Stimulated activated CD8-positive, alpha-beta memory T cell treated with anti-CD3 and anti-CD28 coated beads, Interleukin-4, amount 100 ng/mL, for 1 hour (primary cell): ENCODE measurements at places on chromosomes 7 and 10.

- no peak for DNase-seq
These were observed 28.4 kb downstream of the ITGB1 start for GRCh38 chr10:32929634-32930033.

GRCh38 chr7:39746103-39746819 is 122.9 kb downstream of the RALA start:
- peak; percentile 29 for DNase-seq

DNA sequence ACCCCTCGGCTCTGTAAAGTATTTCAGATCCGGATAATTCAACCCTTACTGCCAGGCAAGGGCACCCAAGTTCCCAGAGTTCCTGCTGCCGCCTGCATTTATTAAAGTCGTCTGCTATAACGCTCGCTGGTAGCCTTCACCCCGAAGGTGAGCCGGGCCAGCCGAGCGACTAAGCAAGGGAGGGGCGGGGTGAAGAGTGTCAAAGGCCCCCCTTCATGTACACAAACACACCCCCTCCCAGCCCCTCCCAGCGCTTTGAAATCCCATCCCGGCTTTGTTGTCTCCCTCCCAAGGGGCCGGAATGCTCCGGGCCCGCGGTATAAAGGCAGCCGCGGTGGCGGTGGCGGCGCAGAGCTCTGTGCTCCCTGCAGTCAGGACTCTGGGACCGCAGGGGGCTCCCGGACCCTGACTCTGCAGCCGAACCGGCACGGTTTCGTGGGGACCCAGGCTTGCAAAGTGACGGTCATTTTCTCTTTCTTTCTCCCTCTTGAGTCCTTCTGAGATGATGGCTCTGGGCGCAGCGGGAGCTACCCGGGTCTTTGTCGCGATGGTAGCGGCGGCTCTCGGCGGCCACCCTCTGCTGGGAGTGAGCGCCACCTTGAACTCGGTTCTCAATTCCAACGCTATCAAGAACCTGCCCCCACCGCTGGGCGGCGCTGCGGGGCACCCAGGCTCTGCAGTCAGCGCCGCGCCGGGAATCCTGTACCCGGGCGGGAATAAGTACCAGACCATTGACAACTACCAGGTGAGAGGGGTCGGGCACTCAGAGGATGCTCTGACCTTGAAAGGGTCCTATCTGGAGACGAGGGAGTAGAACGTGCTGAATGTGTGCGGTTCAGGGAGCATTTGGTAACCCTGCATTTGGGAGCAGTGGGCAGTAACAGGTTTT is at the start of gene DKK1:
DKK1 (plus strand) TSS at position 349 of the 889 bp plus-strand sequence; CDS start at position 503, 154 bp downstream.
- no peak for DNase-seq

GRCh38 chr7:116521046-116521664 is 3.7 kb upstream of the CAV1 start:
- no peak for DNase-seq

DNA sequence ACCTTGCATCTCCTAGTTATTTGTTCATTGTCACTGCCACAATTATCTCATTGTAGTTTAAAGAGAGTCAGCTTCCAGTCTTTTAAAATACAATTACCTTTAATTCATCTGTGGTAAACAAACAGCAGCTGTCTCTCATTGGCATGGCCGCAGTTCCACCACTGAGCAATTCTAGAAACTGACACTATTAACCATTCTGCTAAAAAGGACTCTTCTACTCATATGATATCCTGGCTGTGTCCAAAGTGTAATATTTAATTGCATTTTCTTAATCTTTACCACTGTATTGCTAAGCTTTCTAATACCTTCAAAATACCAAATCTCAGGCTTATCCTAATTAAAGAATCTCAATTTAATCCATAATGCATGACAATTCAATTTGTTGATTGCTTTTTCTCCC is 639.0 kb downstream of the AUTS2 start:
- DNase-seq: no peak

- DNase-seq: no peak
These were observed 299.1 kb downstream of the LHFPL3 start for GRCh38 chr7:104627516-104627915.

GRCh38 chr10:4344492-4344994 is 481.5 kb upstream of the AKR1E2 start:
- DNase-seq: no peak

DNA sequence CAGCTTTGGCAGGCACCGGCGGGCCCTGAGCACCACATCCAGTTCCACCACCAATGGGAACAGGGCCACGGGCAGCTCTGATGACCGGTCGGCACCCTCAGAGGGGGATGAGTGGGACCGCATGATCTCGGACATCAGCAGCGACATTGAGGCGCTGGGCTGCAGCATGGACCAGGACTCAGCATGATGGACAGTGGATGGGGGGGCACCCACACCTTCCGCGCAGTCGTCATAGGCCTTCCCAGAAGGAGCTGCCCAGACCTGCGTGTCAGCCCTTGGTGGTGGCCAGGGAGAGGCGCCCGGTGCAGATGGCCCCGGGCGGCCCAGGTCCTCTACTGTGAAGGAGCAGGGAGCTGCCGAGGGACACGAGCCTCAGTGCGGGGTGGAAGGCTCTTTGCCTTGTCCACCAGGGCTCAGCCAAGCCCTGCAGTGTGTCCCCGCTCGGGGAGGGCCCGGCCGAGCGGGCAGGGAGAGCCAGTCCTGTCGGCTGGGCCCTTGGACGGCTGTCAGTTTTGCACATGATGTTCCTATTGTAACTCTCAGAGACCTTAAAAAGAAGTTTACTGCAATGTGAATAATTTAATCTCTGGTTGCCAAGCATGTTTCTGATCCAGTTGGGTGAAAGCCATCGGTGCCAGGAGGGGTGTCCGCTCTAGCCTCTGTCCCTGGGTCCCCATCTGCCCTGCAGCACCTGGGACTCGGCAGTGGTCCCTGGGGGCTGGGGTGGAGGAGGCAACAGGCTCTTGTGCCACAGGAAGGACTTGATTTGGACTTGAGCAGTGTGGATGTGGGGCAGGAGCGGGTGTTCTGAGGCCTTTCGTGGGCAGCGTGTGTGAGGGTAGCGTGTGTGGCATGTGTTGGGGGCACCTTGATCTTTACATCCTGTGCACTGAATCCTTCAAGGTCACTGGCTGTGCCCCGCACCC is 12.6 kb downstream of the NACAD start:
- no peak for DNase-seq

- DNase-seq: no peak
These were observed 1066.0 kb upstream of the CELF2 start for GRCh38 chr10:9951481-9952257.

GRCh38 chr7:139949629-139950028 is 113.1 kb downstream of the PARP12 start:
- no peak for DNase-seq

GRCh38 chr10:52258799-52259425 is 55.2 kb upstream of the DKK1 start:
- no peak for DNase-seq

GRCh38 chr10:110003524-110003885 is 4.3 kb upstream of the ADD3 start:
- no peak for DNase-seq

- no peak for DNase-seq
These were observed 605.5 kb downstream of the LRMDA start for GRCh38 chr10:76036962-76037361.

DNA sequence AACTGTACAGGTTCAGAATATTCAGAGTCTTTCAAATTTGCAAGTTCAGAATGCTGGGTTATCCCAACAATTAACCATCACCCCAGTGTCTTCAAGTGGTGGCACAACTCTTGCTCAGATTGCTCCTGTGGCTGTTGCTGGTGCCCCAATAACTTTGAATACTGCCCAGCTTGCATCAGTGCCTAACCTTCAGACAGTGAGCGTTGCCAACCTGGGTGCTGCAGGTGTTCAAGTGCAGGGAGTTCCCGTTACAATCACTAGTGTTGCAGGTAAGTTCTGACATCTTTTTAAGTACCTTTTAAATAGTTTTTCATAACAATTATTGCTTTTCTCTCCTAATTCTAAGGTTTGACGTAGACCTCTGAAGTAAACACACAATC is 2.7 kb downstream of the SP4 start:
- DNase-seq: no peak

- DNase-seq: no peak
These were observed 1222.1 kb upstream of the AUTS2 start for GRCh38 chr7:68376131-68376661.

DNA sequence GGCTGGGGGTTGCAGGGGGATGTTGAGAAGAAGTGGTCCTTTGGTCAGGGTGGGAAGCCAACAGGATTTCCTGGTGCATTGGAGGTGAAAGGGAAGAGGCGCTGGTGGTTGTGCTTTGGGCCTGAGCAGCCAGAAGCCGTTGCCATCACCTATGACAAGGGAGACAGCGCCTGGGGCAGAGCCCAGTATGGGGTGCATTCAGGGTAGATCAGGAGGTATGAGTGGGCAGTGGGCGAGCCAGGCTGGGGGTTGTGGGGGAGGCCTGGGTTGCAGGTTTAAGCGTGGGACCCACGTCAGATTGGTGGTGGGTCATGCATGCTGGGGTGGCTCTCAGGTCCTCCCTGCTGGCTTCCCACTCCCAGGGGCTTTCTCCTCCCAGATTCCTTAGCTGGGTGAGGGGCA is 6.3 kb upstream of the PILRB start:
- DNase-seq: no peak

DNA sequence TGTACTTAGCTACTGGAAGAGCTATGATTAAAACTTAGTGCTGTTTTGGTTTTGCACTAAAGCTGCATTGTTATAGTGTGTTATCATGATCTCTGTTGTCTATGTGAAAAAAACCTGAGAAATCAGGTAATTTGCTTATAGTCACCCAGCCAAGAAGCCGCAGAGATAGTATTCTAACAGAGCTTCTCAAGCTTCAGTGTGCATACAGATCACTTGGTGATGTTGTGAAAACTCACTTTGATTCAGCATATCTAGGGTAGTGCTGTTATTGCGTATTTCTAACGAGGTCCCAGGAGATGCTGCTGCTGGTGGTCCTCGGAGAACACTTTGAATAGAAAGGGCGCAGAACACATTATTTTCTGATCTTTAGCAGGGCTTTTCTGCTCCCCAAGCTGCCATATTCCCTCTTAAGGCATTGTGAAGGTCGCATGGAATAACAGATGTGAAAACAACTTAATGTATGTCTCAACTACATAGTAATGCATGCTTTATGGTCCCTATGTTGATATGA is 68.4 kb upstream of the PDCD4 start:
- DNase-seq: no peak

- no peak for DNase-seq
These were observed 331.4 kb downstream of the ELMO1 start for GRCh38 chr7:37117292-37117691.

DNA sequence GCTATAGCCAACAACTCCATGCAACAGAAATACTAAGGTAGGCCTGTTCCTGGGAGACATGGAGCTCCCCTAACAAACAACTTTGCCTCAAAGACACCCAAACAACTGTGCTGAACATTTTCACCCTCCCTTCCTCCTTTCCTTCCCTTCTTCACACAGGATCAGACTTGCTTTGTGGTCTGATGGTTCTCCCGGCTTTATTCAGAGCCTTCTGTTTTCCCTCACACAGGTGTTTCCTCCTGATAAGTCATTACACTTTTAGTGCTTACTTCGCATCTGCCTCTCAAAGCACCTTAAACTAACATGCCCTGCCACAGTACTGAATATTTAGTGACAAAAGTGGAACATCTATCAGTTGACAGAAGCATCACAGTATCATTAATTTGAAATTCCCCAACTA is 56.3 kb upstream of the YAE1 start:
- DNase-seq: no peak

GRCh38 chr10:21364196-21365114 is 161.0 kb downstream of the SKIDA1 start:
- DNase-seq: no peak

- no peak for DNase-seq
These were observed 129.9 kb upstream of the AGK start for GRCh38 chr7:141421306-141421705.

GRCh38 chr7:55085511-55086412 is 66.9 kb downstream of the EGFR start:
- DNase-seq: no peak

DNA sequence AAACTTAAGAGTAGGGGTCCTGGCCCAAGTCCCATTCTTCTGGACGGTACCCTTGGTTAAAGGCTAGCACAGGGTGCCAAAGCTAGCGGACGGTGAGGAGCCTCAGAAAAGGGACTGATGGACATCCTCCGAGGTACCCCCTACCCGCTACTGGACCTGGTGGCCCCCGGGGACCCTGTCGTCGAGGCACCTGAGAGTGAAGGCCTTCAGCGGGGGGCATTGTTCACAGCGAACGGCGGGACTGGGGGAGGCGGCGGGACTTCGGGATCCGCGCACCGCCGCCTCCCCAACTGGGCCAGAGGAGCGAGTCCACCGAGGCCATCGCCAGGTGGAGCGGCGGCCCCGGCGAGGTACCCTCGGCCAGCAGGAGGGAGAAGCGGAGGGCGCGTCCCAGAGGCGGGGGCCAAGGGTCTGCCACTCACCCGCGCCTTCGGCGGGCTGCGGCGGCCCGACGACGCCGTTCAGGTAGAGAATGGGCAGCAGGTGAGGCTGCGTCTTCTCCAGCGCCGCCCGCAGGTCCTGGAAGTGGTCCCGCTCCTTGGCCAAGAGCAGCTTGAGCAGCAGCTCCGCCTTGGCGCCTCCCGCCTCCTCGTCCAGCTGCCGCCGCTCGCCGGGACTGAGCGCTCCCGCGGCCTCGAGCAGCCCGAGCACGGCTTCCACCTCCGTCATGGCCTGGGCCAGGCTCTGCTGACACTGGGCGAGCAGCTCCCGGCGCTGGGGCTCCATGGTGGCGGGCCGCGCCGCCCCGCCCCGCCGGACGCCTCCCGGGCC is 575 bp downstream of the DLG5 start:
- DNase-seq: no peak

DNA sequence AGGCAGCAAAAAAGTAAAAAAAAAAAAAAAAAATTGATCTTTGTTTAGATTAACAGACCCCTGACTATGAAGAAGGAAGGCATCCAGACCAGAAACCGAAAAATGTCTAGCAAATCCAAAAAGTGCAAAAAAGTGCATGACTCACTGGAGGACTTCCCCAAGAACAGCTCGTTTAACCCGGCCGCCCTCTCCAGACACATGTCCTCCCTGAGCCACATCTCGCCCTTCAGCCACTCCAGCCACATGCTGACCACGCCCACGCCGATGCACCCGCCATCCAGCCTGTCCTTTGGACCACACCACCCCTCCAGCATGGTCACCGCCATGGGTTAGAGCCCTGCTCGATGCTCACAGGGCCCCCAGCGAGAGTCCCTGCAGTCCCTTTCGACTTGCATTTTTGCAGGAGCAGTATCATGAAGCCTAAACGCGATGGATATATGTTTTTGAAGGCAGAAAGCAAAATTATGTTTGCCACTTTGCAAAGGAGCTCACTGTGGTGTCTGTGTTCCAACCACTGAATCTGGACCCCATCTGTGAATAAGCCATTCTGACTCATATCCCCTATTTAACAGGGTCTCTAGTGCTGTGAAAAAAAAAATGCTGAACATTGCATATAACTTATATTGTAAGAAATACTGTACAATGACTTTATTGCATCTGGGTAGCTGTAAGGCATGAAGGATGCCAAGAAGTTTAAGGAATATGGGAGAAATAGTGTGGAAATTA is 19.4 kb downstream of the GATA3 start:
- no peak for DNase-seq

GRCh38 chr7:135843214-135843613 is 94.6 kb upstream of the FAM180A start:
- no peak for DNase-seq
